Ascending aorta (tissue), 2 donors: ENCODE measurements at places on chromosomes 1 and 21. TPM values are rescaled to one million over a fixed set of nuclear protein-coding genes. Genes with fewer than 3 reads are reported as not detected.

DNA sequence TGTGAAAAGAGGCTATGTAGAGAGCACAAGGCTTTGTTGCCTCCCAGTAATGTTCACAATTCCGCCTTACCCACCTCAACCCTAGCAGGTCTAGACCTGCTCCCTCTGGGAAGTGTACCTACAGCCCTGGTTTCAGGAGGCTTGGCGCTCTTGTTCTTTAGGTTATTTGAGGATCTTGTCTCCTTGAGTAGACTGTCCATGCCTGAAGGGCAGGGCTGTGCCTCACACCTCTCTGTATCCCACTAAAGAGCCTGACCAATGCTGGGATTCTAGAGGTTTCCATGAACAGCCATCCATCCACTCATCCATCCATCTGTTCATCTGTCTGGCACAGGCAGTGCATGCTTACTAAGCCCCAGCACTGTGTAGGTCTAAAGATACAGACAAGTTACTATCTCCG, 1.0 kb downstream of the RAB7B start:
- no peaks in the 10 kb centered on the region for H3K36me3 ChIP-seq
- H3K27me3 ChIP-seq = no peaks in the 10 kb centered on the region
- peak overlapping the region; percentile 54 for H3K4me3 ChIP-seq
- H3K27ac ChIP-seq = peak overlapping the region; percentile 50

- no peak overlapping the region for H3K4me3 ChIP-seq
- no peak overlapping the region for H3K27ac ChIP-seq
- no peak for DNase-seq
- H3K4me1 ChIP-seq = no peaks in the 10 kb centered on the region
- H3K27me3 ChIP-seq = no peaks in the 10 kb centered on the region
These were observed 21.9 kb downstream of the FASLG start for GRCh38 chr1:172680733-172681275.

DNA sequence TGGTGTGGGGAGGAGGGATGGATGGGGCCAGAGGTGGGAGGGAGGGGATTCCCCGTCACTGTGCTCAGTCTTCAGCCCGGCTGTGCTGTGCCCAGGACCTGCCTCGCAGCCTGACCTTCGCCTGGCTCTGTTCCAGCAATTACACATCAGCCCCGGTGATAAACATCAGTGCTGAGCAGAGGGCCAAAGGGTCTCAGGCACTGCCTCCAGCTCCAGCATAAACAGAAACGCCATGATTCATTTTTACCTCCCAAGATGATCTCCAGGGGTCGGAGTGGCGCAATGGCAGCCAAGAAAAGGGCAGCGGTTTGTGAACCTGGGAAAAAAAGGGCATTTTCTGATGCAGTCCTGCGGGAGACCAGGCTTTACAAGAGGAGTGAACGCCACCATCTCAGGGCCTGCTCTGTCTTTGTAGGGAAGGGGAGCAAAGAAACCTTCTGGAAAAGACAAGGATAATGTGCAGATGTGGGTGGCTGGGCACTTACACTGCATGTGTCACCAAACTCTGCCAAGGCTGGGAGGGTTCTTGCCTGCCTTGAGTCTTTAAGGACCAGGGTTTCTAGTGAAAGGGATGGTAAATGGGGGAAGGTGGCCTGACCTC, 28.1 kb downstream of the SHISA4 start:
- peak overlapping the region; percentile 30 for H3K4me3 ChIP-seq
- peak overlapping the region; percentile 94 for H3K27ac ChIP-seq
- H3K4me1 ChIP-seq = peaks cover 94% of the 10 kb centered on the region
- peak; percentile 69 for DNase-seq
- H3K27me3 ChIP-seq = no peaks in the 10 kb centered on the region
- peaks cover 39% of the 10 kb centered on the region for H3K36me3 ChIP-seq

- H3K4me1 ChIP-seq = peaks cover 3% of the 10 kb centered on the region
- no peaks in the 10 kb centered on the region for H3K27me3 ChIP-seq
- no peaks in the 10 kb centered on the region for H3K36me3 ChIP-seq
- peak overlapping the region; percentile 68 for H3K4me3 ChIP-seq
These were observed 748 bp upstream of the NIPAL3 start for GRCh38 chr1:24414775-24415333.

DNA sequence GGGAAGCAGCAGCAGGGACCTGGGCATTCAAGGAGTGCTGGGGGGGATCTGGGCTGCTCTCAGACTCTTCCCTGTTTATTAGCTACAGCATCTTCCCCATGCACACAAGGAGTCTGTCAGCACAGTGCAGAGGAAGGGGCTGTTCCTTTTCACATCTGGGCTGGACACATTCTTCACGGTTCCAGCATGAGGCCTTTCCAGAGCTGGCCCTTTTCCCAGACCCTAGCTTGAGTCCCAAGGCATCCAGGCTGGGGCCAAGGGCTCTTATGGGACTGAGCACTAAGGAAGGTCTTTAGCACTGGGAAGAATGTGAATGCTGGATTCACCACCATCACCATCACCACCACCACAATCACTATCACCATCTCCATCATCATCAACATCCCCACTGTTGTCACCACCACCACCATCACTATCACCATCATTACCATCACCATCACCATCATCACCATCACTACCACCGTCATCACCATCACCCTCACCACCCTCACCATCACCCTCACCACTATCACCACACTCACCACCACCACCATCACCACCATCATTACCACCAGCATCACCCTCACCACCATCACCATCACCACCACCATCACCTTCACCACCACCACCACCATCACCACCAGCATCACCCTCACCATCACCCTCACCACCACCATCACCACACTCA, 28.4 kb downstream of the PARK7 start:
- H3K27me3 ChIP-seq = no peaks in the 10 kb centered on the region
- H3K4me3 ChIP-seq = no peak overlapping the region
- peaks cover 19% of the 10 kb centered on the region for H3K36me3 ChIP-seq
- no peaks in the 10 kb centered on the region for H3K4me1 ChIP-seq
- DNase-seq = no peak
- H3K27ac ChIP-seq = no peak overlapping the region

The MEF2D gene
- total RNA-seq = 106 TPM

The VPS72 gene
- 33.6 TPM for total RNA-seq
